ENCODE measurements at places on chromosomes 3 and 15.

GRCh38 chr15:42070976-42071350 is 23.4 kb downstream of the PLA2G4D start:
- DNase-seq = no peak

DNA sequence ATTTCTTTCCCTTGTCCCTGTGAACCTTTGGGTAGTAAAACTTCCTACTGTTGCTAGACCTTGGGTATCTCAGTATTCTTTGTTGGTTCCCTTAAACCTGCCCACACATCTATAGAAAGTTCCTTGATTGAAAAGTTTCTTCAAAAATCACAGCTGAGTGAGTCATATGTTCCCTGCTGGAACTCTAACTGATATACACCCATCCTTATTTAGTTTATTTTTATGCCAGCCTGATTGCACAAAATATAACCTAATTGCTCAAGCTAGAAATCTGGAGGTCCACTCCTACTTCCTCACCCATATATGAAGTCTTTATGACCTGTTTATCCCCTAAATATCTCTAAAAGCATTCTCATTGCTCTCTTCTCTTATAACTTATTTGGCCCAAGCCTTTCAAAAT is 13.7 kb upstream of the GJD2 start:
- no peak for DNase-seq

GRCh38 chr3:167754049-167754448 is 18.5 kb downstream of the SERPINI1 start:
- no peak for DNase-seq

DNA sequence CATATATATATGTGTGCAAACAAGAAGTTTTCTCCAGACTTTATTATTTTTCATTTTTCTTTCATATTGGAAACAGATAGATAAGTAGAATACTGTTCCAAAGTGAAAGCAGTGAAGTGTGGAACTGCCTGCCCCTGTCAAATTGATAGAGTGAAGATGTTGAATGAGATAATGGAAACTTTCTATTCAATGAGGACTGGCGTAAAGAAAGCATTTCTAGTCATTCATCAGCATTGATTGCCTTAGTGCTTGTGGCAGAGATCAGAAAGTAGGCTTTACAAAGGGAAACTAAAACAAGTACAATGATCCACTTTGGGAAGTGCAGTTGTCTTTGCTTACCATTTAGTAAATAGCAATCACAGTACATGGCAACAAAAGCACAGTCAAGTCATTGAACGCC is 300.0 kb downstream of the CADM2 start:
- DNase-seq = no peak

GRCh38 chr3:45546126-45546620 is 48.4 kb upstream of the LIMD1 start:
- no peak for DNase-seq

DNA sequence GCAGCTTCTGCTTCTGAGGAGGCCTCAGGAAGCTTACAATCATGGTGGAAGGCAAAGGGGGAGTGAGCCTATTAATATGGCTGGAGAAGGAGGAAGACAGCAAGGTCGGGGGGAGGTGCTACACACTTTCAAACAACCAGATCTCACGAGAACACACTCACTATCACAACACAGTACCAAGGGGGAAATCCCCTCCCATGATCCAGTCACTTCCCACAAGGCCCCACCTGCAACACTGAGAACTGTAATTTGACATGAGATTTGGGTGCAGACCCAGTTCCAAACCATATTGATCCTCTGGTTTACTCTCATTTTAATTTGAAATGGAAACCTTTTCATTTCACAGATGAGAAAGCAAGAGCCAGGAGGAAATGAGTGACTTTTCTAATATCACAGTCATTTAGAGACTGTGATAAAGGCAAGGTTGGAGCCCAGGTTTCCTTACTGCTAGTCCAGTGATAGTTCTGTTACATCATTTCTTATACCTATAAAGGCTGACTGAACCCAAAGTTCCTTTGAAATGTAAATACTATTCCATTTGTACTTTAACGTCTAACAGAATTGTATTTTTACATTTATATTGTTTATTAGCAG is 105.8 kb upstream of the GAP43 start:
- DNase-seq = no peak

GRCh38 chr3:140265302-140265701 is 330.3 kb downstream of the CLSTN2 start:
- DNase-seq = no peak

DNA sequence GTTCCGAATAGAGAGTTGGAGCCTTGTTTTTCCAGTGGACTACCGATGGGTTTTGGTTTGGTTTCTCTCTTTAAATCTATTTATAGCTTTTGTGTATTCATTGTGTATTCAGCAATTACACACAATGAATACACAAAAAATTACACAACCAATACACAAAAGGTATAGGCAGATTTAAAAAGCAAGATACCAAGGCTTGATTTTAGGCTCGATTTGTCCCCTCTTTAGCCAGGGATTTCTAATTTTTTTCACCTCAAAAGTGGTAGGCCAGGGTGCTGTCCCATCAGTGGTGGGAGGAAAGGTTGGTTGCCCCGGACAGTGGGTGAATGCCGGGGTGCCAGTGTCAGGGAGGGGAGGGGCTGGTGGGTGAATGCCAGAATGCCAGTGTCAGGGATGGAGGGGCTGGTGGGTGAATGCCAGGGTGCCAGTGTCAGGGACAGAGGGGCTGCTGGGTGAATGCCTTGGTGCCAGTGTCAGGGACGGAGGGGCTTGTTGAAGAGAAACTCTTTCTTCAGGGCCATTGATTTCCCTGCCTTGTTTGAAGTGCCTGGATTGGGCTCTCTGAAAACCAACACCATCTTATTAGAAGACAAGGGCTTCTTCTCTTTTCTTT is 186.2 kb downstream of the GOLGA6L6 start:
- DNase-seq = no peak

GRCh38 chr3:145864336-145864735 is 296.6 kb downstream of the PLOD2 start:
- DNase-seq = no peak

- no peak for DNase-seq
Measured at GRCh38 chr3:178002113-178002512, 534.1 kb upstream of the KCNMB2 start.

- no peak for DNase-seq
Measured at GRCh38 chr3:50124800-50125178, 30.3 kb upstream of the SEMA3F start.

DNA sequence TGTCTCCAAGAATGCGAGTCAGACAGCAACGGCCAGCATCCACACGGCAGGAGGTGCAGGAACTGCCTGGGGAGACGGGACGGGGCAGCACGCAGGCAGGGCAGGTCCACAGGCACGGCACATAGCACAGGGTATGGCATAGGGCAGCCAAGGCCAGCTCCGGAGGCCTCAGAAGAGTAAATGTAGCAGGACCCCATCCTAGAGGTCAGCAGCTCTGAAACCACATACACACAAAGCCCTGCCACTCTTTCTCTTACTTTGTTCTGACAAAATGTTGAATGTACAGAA is 26.9 kb downstream of the ZXDC start:
- no peak for DNase-seq

DNA sequence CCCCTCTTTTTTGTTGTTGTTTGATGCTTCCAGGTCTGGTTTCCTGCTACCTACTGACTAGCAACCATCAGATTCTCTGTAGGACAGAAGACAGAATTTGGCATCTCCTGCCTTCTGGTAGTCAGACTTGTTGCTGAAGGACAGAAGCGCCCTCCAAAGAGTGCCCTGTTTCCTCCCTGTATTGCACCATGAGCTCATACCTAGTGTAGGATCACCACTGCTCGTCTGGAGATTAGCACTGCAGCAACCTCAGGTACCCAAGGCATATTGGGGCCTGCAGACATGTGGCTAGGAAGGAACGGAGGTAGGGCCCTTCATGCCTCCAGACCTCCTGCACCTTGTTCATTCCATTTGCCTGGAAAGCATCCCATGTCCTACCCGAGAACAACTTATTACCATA is 78.1 kb downstream of the NPTN start:
- DNase-seq = no peak

DNA sequence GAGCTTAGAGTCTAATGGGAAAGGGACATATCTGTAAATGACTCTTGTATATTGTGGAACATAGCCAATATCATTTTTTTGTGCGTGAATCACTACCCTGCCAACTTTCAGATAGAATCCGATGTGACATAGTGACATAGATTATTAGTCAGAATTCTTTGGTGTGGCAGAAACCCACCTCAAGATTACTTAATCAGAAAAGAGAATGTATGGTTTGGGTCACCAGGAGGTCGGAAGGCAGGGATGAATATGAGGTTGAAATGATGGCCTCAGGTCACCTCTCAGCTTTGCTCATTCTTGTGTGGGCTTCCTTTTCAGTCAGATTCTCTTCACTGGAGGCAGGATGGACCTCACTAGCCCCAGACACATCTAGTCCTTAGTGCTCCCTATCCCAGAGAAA is 41.4 kb downstream of the SNAPC5 start:
- no peak for DNase-seq

DNA sequence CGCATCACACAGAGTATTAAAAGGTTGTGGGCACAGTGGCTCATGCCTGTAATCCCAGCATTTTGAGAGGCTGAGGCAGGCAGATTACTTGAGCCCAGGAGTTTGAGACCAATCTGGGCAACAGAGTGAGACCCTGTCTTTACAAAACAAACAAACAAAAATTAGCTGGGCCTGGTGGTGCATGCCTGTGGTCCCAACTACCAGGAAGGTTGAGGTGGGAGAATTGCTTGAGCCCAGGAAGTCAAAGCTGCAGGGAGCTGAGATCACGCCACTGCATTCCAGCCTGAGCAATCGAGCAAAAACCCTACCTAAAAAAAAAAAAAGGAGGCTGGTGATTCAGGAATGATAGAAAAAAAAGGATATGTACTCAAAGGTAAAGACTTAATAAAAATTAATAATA is 28.2 kb upstream of the ST6GAL1 start:
- no peak for DNase-seq

GRCh38 chr15:58631319-58631718 is 118.2 kb downstream of the ADAM10 start:
- no peak for DNase-seq

DNA sequence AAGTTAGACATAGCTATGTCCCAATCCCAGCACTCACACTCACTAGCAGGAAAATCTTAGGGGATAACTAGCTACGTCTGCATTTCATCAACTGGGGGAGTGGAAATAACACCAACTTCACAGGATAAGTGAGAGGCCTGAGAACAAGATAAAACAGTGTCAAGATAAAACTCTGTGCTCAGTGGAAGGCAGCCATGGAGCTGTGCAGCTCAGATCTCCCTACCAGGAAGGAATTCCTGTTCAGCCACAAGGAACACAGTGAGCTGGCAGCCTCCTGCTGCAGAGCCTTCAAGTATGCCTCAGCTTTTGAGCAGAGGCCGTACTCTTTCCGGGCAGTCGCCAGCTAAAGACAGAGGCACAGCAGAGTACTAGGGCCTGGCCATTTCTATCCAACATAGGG is 115.8 kb upstream of the TOPAZ1 start:
- no peak for DNase-seq

DNA sequence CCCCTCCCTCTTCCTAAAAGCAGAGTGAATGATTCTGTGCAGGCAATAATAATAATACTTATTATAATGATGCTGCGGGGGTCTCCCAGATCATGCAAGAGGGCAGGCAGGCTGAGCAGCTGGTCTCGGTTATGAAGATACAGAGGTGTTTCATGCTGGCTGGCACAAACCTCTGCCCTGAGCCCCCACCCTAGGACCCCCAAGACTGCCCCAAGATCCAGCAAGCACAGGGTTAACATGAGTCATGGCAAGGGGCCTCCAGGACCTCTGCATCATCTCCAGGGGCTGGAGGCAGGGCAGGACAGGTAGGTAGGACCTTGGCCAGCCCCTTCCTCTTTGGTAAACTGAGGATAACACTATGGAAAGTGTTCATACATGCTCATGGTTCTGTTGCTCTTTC is 2.7 kb downstream of the MGLL start:
- DNase-seq = no peak

DNA sequence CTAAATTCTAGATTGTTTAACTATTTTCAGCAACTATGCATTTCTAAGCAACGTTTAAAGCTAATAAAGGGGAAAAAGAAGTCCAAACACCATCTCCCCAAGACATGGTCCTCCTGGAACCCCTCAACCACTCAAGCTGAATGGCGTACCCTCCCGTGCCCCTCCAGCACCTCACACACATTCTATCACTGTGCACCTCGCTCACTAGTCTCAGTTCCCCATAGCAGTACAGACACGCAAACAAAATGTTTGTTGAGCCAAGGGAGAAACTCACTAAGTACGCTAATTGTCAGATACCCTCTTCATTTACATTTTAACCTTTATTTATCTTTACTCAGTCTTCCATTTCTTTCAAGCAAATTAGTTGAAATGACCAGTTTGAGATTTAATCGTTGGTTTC is 48.8 kb downstream of the ACAP2 start:
- no peak for DNase-seq

Measured in C1 segment of cervical spinal cord (tissue), 14 donors.